ENCODE measurements at places on chromosomes 3 and 15.

DNA sequence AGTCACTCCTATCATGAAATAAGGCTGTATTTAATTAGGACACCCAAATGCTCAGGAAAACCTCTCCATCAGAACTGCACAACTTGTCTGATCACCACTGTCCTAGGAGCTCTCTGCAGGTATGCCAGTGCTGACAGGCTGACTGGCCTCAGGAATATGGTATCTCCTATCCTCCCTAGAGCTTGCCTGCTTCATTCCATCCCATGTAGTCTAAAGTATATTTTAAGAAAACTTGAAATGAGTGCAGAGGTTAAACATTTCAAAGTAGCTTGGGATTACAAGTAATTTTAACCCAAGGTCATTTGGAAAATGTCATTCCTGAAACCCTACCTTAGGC lies 23.7 kb downstream of the FILIP1L start:
- no peak for DNase-seq

GRCh38 chr15:101026656-101027272 lies 107.6 kb downstream of the LRRK1 start:
- no peak for DNase-seq

GRCh38 chr3:145628211-145628610 lies 532.8 kb downstream of the PLOD2 start:
- no peak for DNase-seq

DNA sequence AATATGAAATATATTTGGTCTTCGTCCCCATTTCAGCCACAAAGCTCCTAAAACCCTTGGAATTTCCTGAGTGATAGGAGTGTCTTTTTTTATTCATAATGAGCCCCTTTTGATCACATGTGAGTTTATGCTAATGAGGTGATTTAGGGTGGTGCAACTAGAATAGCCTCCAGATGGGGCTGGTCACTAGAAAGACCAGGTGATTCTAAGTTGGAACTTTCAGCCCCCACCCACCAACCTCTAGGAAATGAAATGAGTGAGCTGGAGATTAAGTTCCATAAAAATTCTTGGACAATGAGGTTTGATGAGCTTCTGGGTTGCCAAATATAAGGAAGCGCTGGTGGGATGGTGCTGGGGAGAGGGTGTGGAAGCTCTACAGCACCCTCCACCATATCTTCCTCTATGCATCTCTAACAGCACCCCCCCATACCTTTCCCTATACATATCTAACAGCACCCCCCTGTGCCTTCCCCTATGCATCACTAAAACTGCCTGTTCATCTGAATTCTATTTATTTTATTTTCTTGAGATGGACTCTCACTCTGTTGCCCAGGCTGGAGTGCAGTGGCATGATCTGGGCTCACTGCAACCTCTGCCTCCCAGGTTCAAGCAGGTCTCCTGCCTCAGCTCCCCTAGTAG lies 2.1 kb upstream of the SMCO1 start:
- no peak for DNase-seq

GRCh38 chr15:31934821-31935220 lies 95.5 kb upstream of the CHRNA7 start:
- DNase-seq = no peak

GRCh38 chr3:188187053-188187452 lies 33.1 kb downstream of the LPP start:
- DNase-seq = no peak

DNA sequence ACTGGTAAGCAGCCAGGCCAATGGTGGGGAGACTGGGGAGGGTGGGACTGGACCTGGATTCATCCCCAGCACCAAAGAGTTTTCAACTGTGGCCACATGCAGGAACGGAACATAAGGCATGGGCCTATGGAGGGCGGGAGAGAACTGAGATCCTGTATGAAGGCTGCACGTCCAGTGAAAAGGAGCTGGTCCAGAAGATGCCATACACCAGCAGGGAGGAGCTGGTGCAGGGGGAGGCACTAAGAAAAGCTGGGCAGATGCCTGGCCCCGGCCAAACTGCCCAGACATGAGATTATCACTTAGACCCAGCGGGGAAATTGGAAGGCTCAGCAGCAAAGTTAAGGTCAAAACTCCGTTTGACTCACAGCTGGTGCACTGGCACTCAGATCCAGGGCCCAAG lies 58.1 kb upstream of the MCF2L2 start:
- DNase-seq = no peak

GRCh38 chr3:37174532-37175126 lies at the start of gene LRRFIP2:
TSS of gene LRRFIP2 (minus strand) at chr3:37174582. CDS start at chr3:37148983, 25,599 bp downstream.
- peak; percentile 28 for DNase-seq

- DNase-seq = no peak
Measured at GRCh38 chr15:98937413-98938104, 70.0 kb downstream of the PGPEP1L start.

DNA sequence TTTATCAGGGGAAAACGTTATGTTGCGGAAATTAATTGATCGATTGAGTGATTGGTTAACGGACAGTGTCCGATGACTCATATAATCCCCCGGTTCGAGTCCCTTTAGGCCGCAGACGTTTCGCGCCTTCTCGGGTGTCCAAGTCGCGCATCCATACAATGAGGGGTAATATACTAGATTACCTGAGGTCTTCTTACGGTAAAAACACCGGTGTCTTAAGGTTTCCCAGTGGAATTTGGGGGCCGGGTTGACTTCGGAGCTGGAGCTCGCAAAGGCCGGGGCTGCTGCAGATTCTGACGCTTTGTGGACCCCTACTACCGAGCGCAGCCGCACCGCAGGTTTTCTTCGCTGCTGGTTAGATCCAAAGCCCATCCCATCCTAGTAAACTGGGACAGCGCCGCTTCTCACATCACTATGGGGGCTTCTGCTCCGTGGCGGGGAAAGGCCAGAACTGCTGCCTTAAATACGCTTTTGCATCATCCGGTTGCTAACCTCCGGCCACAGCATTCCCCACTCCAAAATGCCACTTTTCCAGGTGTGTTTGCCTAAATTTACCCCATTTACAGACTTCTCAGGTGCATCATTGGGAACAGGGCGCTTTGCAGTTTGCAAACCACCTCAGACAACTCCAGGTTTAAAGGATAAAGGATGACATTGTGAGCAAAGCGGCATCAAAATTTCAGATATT lies 858 bp upstream of the SACM1L start:
- peak; percentile 41 for DNase-seq

- DNase-seq = no peak
Measured at GRCh38 chr3:37897763-37898162, 36.1 kb downstream of the CTDSPL start.

GRCh38 chr3:13788522-13789424 lies 91.1 kb downstream of the WNT7A start:
- no peak for DNase-seq

GRCh38 chr3:58868097-58868779 lies 181.6 kb downstream of the CFAP20DC start:
- no peak for DNase-seq

DNA sequence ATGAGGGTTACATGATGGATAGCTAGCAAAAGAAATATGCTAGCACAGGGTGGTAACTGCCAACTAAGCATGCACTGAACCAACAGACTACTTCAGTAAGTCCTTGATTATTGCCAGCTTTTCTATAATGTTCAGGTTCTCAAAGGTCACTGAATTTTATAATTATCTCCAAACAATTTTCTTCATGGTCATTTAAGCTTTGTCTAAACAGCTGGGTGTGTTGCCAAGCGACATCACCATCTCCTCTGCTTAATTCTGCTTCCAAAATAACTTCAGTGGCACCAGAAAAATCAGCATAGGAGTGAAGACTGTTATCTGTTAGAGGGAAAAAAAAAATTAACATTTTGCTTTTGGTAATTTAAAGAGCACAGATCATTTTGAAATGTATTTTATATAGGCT lies 54.6 kb upstream of the TOP2B start:
- DNase-seq = no peak

- DNase-seq = no peak
Measured at GRCh38 chr3:32577174-32577573, 6.5 kb upstream of the DYNC1LI1 start.

Measured in stimulated activated CD4-positive, alpha-beta T cell treated with anti-CD3 and anti-CD28 coated beads, Interleukin-2, amount 100 ng/mL, for 24 hours (primary cell).